Astrocyte (in vitro differentiated cells and primary cell): ENCODE measurements at places on chromosomes 6 and 20. TPM values are rescaled to one million over a fixed set of nuclear protein-coding genes. Genes with fewer than 3 reads are reported as not detected.
A peak's percentile ranks its signal among the peaks of the same experiment; 100 is the strongest.

Gene NKX2-4
- not detected in 2 replicates for total RNA-seq

DNA sequence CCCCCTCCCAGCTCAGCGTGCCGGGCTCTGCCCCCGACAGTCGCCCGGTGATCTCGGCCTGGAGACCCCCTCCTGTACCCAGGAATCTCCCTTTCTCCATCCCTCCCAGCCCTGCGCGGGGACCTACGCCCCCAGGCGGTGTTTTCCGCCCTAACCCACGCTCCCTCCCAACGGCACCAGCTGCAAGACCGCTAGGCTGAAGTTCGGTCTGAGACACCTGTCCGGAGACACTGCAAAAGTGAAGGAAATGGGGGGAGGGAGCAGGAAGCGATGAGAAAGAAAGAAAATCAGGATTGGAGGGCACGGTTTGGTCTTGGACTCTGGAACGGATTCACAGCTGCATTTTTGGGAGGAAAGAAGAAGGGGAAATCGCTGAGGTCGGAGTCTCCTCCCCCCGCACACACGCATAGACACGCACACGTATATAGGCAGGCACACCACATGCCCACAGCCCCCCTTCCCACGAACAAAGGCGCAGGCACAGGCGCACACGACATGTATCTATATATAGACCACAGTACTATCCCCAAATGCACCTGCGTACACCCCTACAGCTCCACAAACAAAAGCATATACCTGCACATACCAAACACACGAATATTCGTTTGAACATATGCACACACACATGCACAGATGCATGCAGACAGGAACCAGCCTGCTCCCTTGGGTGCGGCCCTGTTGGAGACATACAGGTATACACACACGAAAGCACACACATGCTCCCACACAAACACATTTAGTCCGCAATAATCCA is 1.0 kb downstream of the SLC32A1 start:
- H3K36me3 ChIP-seq: no peaks in the 10 kb centered on the region
- H3K27me3 ChIP-seq: peaks cover 92% of the 10 kb centered on the region
- H3K4me3 ChIP-seq: no peak overlapping the region
- H3K27ac ChIP-seq: no peak overlapping the region
- no peak for DNase-seq
- no peaks in the 10 kb centered on the region for H3K4me1 ChIP-seq

DNA sequence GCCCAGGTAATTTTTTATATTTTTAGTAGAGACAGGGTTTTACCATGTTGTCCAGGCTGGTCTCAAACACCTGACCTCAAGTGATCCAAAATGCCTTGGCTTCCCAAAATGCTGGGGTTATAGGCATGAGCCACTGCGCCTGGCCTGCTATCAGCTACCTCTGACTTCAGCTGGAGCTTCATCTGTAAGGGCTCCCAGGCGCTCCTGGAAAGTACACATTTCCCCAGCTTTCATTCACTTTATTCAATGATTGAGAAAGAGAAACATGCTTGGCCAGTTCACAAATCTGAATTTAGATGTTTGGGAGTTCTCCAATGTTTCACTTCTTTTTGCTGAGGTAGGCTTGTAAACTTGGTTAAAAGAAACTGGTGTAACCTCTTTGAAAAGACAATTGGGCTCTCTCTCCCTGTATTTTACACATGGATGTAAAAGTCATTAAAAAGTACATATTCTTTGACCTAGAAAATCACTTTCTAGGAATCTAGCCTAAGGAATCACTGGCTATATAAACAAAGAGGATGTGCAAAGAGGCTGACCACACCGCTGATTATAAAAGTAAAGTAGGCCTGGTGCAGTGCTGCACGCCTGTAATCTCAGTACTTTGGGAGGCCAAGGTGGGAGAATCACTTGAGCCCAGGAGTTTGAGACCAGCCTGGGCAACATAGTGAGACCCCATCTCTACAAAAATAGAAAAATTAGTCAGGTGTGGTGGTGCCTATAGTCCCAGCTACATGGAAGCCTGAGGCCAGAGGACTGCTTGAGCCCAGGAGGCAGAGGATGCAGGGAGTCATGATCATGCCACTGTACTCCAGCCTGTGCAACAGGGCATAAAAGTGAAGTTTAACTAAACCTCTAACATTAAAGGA is 128.9 kb downstream of the BACH2 start:
- H3K4me3 ChIP-seq: no peak overlapping the region
- H3K4me1 ChIP-seq: peaks cover 6% of the 10 kb centered on the region
- DNase-seq: no peak
- H3K27me3 ChIP-seq: no peaks in the 10 kb centered on the region
- no peaks in the 10 kb centered on the region for H3K36me3 ChIP-seq

DNA sequence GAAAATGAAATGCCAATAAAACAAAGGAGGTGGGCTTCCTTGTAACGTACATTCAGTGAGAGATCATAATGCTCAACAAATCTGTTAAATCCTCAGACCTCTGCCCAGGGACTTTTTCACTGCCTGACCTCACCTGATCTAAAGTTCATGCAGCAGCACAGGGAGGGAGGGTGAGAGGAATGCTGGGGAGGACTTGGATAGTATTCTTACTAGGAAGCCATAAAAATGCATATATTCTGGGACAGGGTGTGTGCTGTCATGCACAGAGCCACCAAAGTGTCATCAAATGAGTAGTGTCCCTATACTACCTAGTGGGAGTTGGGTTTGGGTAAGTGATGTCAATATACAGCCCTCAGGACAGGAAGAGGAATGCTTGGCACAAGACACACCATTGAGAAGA is 32.6 kb downstream of the CLIC5 start:
- peaks cover 6% of the 10 kb centered on the region for H3K27me3 ChIP-seq
- H3K4me3 ChIP-seq: no peak overlapping the region
- no peaks in the 10 kb centered on the region for H3K36me3 ChIP-seq
- no peak overlapping the region for H3K27ac ChIP-seq

DNA sequence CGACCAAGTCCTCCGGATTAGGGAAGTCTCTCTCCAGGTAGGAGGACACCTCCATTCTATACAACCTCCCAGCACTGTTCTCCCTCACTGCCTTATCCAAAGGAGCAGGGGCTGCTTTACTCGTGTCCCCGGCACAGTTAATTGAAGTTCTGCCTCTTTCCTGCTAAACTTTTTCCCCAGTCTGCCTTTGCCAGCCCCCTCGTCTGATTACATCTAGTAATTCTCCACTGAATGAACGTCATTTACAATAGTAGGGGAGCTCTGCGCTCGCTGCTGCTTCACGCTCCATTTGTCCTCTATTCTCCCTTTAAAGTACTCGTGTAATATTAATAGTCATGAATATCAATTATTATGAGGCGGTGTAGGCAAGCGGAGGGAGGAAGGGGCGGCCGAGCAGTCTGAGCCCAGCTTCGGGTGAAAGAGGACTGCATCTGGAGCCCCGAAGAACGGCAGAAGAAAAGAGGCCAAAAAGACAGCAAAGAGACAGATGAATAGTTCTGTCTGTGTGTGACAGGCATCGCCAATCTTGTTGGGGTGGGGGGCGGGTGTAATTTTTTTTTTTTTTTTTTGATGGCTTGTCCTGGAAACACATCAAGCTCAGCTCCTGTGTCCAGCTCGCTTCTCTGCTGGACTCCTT is 2.9 kb downstream of the TFAP2B start:
- no peaks in the 10 kb centered on the region for H3K4me1 ChIP-seq
- no peak overlapping the region for H3K4me3 ChIP-seq
- H3K27ac ChIP-seq: no peak overlapping the region
- H3K27me3 ChIP-seq: peaks cover 74% of the 10 kb centered on the region
- no peak for DNase-seq

Gene ZNF311
- total RNA-seq: 1.2 and 1.7 TPM in 2 replicates

DNA sequence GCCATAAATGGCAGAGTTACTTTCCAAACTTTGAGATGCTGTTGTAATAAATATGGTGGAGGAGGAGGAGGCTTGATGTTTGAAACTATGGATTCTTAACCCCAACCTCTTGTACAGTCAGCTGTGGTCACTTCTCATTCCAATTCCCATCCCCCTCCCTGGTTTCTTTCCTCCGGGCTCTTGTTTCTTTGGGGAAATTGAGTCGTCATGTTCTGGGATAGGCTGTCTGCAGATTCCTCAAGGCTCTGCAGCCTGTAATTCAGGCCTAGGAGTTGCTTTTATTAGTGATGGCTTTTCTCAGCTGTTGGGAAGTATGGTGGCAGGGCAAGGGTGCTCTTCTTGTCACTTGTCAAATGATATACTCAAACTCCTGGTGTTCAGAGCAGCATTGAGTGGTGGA is 2.6 kb downstream of the PTK7 start:
- peaks cover 35% of the 10 kb centered on the region for H3K4me1 ChIP-seq
- H3K27ac ChIP-seq: peak overlapping the region; percentile 91
- peak overlapping the region; percentile 98 for H3K4me3 ChIP-seq
- H3K36me3 ChIP-seq: no peaks in the 10 kb centered on the region

DNA sequence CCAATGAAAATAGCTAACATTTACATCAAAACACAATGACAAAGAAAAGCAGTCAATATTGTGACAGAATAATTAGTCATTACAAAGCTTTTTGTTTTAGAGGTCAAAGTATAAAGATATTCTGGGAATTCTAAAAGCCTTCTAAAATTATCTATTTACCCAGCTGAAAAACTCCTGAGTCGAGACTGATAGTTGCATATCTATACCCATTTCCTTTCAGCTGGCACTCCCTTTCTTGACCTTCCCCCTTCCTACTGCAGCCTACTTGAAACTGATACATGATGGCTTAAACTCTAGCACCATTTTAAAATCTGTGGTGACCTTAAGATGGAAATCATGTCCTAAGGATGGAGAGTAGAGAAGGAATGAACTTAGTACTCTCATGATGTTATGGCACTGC is 38.6 kb downstream of the LMBRD1 start:
- no peak overlapping the region for H3K27ac ChIP-seq
- H3K27me3 ChIP-seq: no peaks in the 10 kb centered on the region
- H3K4me1 ChIP-seq: no peaks in the 10 kb centered on the region
- no peak for DNase-seq
- H3K36me3 ChIP-seq: no peaks in the 10 kb centered on the region

Gene ADTRP
- total RNA-seq: 0.58 and 0.68 TPM in 2 replicates

Gene C6orf15
- 4.6 and 6.4 TPM in 2 replicates for total RNA-seq

DNA sequence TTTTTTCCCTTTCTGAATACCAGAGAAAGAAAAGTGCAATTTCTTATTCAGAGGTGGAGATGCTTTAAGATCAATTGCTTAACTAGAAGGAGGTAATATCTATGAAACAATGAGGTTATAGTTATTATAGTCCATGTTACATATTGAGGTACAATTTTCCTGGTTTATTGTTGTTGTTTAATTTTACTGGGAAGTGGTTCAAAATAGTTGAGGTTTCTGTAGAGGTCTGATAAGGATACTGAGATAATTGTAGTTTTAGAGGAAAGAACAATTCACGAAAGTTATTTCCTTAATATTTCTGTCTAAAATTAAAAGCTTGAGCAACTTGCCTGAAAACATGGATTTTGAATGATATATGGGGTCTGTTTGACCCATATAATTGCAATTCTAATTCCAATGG is 51.4 kb downstream of the DOK5 start:
- peak; percentile 18 for DNase-seq
- no peaks in the 10 kb centered on the region for H3K27me3 ChIP-seq
- no peaks in the 10 kb centered on the region for H3K36me3 ChIP-seq
- no peak overlapping the region for H3K27ac ChIP-seq
- H3K4me1 ChIP-seq: peaks cover 8% of the 10 kb centered on the region

- H3K4me1 ChIP-seq: no peaks in the 10 kb centered on the region
- no peaks in the 10 kb centered on the region for H3K36me3 ChIP-seq
- no peaks in the 10 kb centered on the region for H3K27me3 ChIP-seq
- peak; percentile 2 for DNase-seq
- H3K4me3 ChIP-seq: no peak overlapping the region
- no peak overlapping the region for H3K27ac ChIP-seq
Measured at GRCh38 chr6:82118150-82118562, 129.4 kb downstream of the IBTK start.

Gene PSMA7
- total RNA-seq: 284 and 324 TPM in 2 replicates

- no peak overlapping the region for H3K4me3 ChIP-seq
- no peak for DNase-seq
- no peaks in the 10 kb centered on the region for H3K36me3 ChIP-seq
Measured at GRCh38 chr6:144075187-144075586, 20.2 kb downstream of the SF3B5 start.

DNA sequence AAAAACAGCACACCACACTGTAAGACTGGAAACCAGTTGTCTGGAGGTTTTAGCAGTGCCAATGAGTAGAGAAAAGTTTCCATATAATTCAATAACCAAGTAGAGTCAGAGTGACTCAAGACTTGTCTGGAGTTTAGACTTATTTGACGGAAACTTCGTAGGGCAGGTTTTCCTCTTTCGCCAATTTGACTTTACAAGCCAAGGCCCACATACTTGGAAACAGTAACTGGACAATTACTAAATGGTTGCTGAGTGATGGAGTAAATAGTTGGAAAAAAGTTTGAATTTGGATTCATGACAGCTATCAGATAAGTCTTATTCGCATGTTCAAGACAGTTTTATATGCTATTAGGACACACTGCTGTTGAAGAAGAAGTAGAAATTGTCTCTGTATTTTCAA is 48.1 kb upstream of the CTAGE9 start:
- H3K4me1 ChIP-seq: peaks cover 27% of the 10 kb centered on the region
- no peak overlapping the region for H3K27ac ChIP-seq
- DNase-seq: peak; percentile 39
- H3K27me3 ChIP-seq: no peaks in the 10 kb centered on the region
- no peak overlapping the region for H3K4me3 ChIP-seq

Gene CLVS2
- total RNA-seq: not detected in 2 replicates

Gene TP53TG5
- total RNA-seq: not detected in 2 replicates

DNA sequence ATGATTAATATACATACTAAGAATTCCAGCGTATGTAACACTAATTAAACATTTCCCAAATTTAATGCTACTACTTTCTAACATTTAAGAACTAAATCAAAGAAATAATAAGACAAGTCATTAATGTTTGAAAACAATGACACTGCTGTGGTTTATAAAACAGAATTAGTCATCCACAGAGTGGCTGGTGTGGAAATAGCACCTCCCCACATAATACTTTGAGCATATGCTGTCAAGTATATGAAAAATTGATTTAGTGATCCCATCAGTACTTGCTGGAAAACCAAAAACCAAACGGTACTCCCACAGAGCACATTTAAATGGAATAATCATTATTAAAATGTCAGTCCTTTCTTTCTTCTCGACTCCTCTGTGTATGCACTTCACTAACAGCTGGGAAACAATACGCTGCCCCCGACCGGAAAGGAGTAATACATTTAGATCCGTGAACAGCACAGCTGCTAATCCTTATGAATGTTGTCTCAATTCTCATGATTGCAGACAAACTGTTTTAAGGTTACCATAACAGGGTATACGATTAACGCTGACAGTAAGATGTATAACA is 78.4 kb downstream of the PREP start:
- H3K4me1 ChIP-seq: peaks cover 19% of the 10 kb centered on the region
- H3K36me3 ChIP-seq: peaks cover 16% of the 10 kb centered on the region
- DNase-seq: peak; percentile 92
- no peaks in the 10 kb centered on the region for H3K27me3 ChIP-seq

- no peak overlapping the region for H3K4me3 ChIP-seq
- H3K36me3 ChIP-seq: no peaks in the 10 kb centered on the region
- no peak for DNase-seq
Measured at GRCh38 chr6:41011673-41012072, 27.3 kb downstream of the UNC5CL start.

- H3K4me1 ChIP-seq: peaks cover 8% of the 10 kb centered on the region
- H3K27ac ChIP-seq: no peak overlapping the region
- no peaks in the 10 kb centered on the region for H3K27me3 ChIP-seq
- no peak overlapping the region for H3K4me3 ChIP-seq
Measured at GRCh38 chr6:132168961-132169360, 217.8 kb upstream of the CCN2 start.

Gene BCAS1
- 0.31 TPM in 1 of 2 replicates, not detected in the other for total RNA-seq
